ENCODE measurements at places on chromosomes 6 and 20.

- DNase-seq, result no peak
Observed at GRCh38 chr6:7593229-7593628, 3.2 kb downstream of the SNRNP48 start.

DNA sequence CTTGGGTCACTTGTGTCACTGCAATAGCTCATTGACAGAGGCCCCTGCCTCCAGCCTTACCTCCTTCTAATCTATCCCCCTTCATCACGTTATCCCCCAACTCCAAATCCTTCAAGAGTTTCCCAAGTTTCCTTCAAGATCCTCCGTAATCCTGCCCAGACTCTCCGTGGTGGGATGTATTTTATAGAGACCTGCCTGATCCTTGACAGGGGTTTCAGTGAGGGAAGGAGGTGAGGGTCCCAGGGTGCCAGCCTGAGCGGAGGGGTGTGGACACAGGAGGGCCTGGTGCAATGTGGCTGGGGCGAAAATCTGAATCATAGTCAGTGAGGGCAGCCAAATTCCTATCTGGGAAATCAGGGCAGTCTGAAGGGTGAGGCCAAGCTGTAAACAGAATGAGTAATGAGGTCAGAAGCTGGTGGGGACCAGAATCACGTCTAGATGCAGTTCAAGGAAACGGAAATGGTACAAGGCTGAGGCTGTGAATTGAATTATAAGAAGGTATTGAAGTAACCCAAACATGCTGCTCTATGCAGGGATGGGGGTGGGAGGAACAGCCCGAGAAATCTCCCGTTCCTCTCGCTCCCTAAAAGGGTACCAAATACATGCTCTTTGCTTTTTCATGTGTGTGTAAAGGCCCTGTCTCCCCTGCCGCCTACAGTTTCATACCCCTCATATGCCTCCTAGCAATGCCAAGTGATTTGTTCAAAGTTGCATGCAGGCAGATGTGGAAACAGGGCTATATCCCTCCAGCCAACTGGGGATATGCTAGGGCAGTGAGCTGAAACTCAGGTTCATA is 35.4 kb upstream of the PIM1 start:
- DNase-seq, result no peak

DNA sequence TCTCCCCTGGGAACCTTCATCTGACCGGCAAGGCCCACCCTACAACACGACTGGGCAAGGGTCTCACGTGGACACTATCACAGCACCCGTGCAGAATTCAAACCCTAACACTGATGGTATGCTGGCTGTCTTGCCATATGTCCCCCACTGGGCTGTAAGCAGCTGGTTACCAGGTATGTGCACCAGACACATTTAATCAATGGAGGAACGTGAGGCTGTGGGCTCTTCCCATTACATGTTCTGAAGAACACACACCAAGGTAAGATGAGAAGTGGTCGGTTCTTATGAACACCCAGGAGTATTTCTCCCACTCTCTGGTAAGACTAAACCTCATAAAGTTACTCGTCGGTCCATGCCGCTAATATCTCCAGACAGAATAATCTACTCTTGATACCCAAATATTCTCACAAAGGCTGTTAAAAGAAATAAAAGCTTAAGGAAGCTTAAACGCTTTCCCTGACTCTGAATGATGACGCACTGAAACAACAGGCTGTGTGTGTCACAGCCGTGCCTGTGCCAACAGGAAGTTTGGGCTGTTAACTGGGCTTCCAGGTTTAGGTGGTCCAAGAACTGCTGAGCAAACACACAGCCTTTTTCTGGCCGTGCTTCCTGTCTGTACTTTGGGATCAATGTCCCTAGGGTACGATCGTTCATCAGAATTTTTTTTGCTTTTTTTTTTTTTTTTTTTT is 75.3 kb downstream of the SLC23A2 start:
- no peak for DNase-seq

DNA sequence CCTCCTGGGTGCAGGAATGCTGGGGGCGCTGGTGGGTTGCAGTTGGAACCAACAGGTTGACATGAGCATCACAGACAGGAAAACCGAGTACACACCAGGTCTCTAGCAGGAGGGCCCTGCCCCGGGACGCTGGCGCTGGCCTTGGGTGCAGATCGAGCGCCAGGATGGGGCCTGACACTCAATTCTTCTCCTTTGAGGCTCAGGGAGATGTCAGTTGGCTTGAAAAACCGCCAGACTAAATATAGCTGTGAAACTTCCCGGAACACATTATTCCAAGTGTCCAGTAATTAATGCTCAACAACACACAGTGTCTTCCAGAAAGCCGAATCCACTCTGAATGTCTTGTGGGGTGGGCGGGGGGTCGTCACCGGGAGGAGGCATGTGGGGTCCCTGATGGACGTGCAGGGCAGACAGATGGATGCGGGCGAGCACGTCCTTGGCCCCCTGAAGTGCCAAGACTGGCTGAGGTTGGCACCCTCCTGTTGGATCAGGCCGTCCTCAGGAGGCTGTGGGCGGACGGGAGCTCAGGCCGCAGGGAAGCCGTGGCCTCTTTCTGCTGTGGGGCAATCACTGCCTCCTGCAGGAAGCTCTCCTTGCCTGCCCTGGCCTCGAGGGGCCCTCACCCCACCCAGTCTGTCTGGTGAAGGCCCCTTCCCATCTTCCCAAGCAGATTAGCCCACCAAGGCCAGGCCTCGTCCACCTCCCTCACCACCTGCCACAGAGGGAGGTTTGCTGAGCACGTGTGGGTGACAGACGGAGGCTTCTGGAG is 19.4 kb upstream of the GATA5 start:
- DNase-seq, result no peak
